Muscle of arm (tissue), 14 donors: ENCODE measurements at places on chromosomes 7 and 10.

DNA sequence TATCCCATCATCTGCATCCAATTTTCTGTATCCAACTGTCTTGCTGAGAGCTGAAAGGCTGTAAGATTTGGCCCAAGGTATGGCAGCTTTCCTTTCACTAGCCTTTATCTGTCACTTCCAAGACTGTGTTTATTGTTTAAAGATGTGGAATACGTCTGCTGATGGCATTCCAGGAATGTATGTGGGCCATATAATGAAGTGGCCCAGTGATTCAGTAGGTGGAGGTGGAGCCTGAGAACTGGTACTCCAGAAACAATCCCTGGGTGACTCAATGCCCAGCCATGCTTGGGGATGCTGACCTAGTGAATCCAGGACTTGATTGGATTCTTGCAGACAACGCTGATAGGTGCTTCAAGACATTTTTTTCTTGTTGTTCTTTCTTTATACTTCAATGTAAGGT is 13.5 kb downstream of the NEUROD6 start:
- no peak for DNase-seq

- DNase-seq: no peak
These were observed 72.7 kb upstream of the PRKG1 start for GRCh38 chr10:51001587-51001986.

GRCh38 chr10:49387071-49387470 is 8.8 kb downstream of the DRGX start:
- no peak for DNase-seq

DNA sequence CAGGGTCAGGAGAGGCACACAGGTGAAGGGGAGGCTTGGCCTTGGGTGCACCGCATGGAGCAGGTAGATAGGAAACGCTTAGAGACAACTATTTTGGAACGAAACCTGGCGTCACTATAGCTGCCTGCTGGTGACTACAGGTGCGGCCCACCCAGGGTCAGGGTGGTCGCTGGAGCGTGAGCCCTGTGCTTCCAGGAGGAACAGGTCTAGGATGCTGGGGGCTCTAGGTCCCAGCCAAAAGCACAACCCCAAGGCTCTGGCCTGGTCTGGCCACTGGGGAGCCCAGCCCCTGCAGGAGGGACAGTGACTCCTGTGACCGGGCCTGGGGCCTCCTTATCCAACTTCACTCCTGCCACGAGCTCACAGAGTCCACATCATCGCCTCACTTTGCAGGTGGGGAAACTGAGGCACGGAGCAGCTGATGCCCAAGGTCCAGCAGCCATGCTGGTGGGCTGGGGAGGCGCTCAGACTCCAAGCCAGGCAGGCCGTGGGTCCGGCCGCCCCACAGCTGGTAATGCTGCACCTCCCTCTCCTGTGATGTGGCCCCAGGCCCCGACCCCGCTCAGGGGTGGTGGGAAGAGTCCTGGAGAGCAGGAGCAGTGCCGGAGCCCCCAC is 9.0 kb downstream of the LFNG start:
- no peak for DNase-seq

GRCh38 chr10:31158011-31158658 is 126.5 kb upstream of the ZNF438 start:
- DNase-seq: no peak

DNA sequence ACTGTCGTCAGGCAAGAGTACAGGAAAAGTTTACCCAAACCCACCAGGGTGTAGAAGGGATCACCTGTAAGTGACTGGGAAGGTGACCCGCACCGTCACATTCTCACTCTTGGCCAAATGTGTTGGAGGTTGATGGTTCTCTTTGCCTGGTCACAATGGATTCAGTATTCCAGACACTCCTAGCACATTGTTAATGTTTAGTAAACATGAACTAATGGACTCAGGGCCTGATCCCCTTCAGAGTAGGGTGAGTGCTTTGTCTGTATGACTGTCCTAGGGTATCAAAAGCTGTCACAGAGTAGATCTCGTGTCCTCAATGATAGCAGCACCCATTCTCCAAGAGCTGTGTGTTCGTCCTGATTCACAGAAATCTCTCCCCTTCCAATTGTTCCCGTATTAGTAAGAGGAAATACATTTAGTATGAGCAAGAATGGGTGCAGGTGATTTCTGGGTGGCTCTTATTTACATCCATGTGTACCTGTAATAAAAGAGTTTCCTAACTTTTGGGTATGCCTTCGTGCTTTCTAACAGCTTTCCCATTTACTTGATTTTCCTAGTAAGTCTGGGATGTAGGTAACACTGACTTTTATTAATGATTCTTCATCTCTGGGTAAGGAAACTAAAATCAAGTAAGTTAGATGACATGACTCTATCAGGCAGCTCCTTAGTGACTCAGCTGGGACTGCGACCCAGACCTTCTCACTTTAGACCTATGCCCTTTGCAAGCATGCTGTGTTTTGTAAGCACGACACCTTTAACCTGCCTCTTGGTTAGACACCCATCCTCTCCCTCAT is 4.7 kb downstream of the EEPD1 start:
- no peak for DNase-seq

- no peak for DNase-seq
These were observed 45.0 kb upstream of the LRRTM3 start for GRCh38 chr10:66880826-66881225.

DNA sequence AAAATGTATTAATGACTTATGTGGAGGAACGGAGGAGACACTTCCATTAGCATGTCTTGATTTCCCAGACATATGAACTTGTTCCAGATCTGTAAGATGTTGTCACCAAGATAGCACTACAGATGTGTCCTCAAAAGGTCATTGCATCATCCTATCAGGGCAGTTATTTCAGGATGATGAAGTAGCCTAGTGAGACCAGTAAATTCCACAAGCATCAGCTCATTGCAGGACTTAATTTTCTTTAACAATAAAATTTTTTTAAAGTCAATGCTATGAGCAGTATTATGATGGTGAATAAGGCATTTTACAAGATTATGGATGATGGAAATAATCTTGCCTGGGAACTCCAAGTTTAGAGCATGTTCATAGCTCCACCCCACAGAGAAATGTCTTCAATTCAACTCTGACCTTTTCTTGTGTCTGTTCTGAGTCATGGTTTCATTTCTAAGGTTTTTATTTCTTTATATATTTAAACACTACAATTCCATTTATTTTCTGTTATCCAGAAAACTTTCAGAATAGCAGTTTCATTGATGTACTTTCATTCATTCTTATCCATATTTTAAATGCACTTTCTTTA is 1203.3 kb upstream of the CELF2 start:
- no peak for DNase-seq

- DNase-seq: peak; percentile 25
These were observed 2.1 kb downstream of the GLCCI1 start for GRCh38 chr7:7970531-7971307.

- DNase-seq: no peak
These were observed 4.5 kb downstream of the RBP4 start for GRCh38 chr10:93596539-93596938.

DNA sequence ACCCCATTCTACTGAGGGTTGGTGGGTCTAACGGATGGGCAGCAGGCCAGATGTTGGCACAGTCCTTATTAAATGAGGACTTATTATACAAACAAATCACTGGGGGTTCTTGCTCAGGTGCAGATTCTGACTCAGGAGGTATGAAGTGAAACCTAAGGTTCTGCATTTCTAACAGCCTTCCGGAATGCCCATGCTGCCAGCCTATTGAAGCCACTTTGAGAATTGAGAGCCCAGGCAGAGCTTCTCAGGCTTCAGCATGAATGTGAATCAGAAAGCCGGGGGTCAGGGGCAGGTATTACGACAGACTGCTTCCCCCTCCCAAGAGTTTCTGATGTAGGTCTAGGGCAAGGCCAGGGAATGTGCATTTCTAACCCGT is 34.1 kb upstream of the NPFFR1 start:
- no peak for DNase-seq

DNA sequence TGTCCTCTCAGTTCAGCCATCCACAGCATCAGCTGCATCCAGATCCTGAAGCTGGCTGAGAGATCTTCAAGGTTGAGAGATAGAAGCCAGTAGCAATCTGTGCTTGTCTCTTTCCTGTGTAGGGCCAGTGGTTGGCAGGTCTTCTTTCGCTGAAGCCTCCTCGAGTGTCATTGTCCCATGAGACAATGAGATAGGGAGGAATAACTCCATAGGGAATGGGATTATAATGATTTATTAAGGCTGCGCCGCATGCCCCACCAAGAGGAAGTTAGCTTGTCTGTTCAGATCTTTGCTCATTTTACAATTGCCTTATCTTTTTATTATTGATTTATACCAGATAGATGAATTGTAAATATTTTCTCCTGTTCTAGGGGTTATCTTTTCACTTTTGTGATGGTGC is 61.5 kb downstream of the MCMBP start:
- DNase-seq: no peak

GRCh38 chr7:518630-519483 is 789 bp downstream of the PDGFA start:
- peak; percentile 41 for DNase-seq

DNA sequence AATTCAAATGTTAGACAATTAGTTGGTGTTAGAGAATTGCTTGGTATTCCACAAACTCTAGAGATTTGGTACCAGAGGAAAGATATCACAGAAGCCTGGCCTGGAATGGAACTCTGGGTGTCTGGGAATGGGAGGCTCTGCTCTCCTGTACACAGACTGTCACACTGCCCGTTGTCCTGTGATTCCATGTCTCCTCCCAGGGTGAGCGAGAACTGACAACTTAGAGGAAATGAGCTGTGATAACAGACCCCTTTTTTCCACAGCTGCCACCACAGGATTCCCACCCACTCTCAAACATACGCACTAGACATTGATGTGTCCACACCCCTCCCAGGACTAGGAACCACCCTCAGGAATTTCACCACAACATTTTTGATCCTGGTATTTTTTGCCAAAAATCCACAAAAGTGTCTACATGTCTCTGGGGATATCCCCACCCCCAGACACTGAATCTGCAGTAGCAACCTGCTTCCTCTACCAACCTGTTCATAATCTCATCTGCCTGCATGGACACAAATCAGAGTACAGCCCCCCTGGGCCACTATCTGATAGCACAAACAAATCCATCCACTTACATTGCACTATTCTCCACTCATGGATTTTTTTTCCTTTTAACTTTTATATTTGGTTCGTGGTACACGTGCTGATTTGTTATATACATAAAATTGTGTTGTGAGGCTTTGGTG is 4.7 kb downstream of the ZNF273 start:
- no peak for DNase-seq

- DNase-seq: no peak
These were observed 150.0 kb upstream of the IGFBP3 start for GRCh38 chr7:46071076-46071475.

DNA sequence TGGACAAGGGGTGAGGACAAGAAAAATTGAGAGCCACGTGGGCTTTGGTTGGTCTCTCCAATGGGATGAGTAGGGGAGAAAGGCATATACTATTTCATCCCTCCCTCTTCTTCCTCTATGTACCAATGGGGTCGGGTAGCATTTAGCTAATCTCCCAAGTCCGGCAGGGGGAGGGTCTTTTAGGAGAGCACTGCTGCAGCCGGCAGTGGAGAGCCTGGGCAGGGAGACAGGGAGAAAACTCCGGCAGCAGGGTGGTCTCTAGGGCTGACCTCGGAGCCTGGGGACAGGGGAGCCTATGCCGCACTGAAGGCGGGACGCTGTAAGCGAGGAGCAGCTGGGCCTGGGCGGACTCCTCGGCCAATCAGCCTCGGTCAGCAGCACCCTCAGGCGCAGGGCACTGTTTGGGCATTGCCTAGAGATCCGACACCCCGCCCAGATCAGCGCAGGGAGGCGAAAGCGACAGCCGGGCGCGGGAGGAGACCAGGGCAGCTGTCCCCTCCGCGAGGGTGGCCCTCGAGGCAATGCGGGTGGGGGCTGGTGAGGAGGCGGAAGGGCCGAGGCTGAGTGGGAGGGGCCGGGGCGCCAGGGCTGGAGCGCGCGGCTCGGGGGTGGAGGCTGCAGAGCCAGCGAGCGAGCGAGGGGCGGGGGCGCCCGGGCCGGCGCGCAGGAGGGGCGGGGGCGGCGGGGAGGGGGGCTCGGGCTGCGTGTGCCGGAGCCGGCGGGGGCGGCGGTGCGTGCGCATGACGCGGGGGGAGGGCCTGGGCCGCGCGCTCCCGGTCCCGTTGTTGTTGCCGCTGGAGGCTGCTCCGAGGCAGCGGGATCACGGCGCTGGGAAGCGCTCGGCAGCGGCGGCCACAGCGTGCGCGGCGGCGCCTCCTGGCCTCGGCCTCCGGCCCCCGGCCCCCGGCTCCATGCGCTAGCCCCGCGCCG is at the start of gene AGAP3:
AGAP3 (plus strand) TSS at position 785 of the 930 bp plus-strand sequence. CDS start 267 bp downstream, outside the sequence.
- peak; percentile 85 for DNase-seq

GRCh38 chr10:101492205-101492604 is 95.9 kb downstream of the POLL start:
- DNase-seq: no peak

- DNase-seq: no peak
These were observed 280.7 kb upstream of the MAGI2 start for GRCh38 chr7:79734181-79734580.

GRCh38 chr10:125567529-125567928 is 115.4 kb downstream of the TEX36 start:
- no peak for DNase-seq

GRCh38 chr10:31133251-31133791 is 101.7 kb upstream of the ZNF438 start:
- no peak for DNase-seq

- DNase-seq: peak; percentile 84
These were observed 655.0 kb upstream of the MGMT start for GRCh38 chr10:128812000-128812399.

DNA sequence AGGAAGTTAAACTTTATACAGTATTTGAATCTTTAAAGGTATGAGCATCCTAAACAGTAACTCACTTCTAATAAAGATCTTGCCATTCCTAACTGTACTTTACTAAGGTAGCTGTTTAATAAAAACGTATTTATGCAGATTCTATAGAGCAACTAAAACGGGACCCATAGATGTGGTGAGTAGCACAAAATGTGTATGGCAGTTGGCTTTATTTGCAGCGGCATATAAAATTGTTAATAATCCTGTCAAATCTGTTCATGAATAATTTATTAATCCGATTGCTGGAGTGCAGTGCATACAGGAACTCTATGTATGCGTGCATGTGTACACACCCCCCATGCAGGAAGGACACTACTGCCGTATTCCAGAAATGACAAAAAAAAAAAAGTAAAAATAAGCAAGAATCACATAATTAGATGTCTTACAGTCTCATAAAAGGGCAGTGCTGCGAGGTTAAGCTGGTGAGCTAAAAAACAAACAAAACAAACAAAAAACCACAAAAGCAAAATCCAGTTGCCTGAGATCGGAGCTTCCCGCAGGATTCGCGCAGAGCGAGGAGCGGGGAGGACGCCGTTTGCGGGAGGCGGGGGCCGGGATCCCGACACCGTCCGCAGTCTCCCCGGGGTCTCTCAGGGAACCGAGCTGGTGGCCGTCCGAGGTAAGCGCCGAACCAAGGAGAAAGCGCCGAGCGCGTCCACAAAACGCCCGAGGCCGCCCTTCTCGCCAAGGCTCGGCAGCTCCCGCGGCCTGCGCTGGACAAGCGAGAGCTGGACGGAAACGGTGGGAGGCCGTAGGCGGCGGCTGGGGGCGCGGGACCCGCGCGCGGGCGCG is 518 bp upstream of the COMMD3 start:
- peak; percentile 65 for DNase-seq

DNA sequence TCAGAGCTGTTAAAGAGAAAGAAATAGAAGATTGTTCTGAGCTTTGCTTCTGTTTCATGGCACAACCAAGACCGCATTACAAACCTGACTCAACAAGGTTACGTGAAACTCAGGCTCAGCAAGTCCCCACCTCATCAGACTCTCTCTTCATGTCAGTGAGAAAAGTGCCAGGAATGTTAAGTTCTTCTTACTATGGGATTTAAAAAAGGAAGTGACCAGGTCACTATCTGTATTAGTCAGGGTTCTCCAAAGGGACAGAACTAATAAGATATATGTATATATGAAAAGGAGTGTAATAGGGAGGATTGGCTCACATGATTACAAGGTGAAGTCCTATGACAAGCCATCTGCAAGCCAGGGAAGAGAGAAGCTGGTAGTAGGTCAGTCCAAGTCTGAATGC is 25.4 kb upstream of the PAPSS2 start:
- no peak for DNase-seq
